ENCODE measurements at places on chromosomes 2 and 18.

- DNase-seq, result no peak
Observed at GRCh38 chr18:59927246-59927825, 27.5 kb downstream of the PMAIP1 start.

- no peak for DNase-seq
Observed at GRCh38 chr2:25161055-25161781, 7.2 kb downstream of the POMC start.

DNA sequence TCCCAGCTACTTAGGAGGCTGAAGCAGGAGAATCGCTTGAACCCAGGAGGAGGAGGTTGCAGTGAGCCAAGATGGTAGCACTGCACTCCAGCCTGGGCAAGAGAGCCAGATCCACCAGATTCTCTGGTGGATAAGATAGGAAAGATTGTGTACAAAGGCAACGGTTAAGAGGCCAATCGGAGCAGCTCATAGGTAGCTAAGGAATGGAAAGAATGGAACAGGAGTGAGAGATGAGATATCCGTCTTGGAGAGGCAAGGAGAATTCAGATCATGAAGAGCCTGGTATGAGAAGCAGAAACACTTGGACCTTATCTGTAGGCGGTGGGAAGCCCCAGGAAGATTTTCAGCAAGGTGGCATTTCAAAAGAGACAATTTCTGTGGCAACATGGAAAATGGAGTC is 27.1 kb downstream of the TTR start:
- no peak for DNase-seq

DNA sequence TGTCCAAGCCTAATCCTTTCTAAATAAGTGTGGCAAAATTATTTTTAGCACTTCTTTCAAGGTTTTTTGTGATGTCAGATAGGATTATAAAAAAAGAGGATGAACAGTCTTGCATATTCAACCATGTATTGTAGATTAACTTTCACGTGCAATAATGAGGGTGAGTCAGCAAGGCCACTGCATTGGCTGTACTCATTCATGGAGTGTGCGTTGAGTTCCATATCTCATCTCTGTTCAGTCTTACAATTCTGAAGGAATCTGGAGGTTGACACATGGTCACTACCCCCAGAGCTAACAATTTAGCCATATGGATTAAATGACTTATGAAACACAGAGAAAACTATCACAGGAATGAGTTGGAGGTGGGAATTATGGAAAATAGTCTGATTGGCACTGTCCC is 810.5 kb downstream of the SLC4A3 start:
- no peak for DNase-seq

DNA sequence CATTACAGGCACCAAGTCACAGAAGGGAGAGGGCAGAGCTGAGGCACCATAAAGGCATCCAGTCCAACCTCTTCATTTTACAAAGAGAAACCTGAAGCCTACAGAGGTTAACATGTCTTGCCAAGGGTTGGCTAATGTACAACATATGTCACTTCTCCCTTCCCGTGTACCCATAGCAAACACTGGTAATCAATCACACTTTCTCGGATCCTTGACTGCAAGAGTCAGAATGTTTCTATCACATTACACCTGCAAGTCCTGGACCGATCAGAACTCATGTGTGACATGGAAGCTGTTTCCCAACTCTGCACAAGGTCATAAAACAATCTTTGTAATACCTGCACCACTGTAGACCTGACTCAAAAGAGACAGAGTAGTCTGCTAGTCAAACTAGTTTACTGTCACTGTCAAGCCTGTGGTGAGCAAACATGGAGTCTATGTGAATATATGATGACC is 6.0 kb downstream of the ANKRD44 start:
- no peak for DNase-seq

DNA sequence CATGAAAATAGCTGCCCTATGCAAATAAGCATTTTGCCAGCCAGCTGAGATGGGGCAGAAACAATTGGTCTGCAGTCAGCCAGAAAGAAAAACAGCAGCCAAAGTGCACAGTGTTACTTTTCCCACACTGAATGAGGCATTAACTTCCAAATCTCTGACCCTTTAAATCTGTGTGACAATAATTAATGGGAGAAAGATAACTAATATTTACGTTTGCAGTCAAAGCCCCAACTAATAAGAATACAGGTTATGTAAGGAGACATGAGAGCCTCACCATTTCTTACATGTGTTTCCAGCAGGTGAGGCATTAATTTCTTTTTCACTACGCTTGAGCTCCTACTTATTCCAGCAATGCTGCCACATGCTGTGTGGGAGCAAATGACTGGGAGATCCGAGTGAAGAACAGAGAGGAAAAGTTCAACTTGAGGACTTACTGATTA is 339.0 kb downstream of the SATB2 start:
- DNase-seq, result no peak

DNA sequence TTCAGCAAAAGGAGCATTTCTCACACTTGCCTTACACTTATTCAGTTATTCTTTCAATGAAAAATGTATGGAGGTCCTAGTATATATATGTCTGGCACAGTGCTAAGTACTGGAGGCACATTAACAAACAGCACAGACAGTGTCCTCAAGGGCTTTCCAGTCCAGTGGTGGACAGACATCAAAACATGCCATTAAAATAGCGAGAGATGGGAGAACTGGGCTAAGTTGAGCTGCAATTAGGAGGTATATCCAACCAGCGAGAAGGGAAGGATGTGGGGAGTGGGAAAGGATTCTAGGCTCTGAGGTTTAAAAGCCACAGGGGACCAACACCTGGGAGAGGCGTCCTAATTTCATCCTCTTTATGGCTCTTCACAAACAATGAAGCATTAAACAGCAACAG is 127.5 kb upstream of the TTC39C start:
- DNase-seq, result no peak

DNA sequence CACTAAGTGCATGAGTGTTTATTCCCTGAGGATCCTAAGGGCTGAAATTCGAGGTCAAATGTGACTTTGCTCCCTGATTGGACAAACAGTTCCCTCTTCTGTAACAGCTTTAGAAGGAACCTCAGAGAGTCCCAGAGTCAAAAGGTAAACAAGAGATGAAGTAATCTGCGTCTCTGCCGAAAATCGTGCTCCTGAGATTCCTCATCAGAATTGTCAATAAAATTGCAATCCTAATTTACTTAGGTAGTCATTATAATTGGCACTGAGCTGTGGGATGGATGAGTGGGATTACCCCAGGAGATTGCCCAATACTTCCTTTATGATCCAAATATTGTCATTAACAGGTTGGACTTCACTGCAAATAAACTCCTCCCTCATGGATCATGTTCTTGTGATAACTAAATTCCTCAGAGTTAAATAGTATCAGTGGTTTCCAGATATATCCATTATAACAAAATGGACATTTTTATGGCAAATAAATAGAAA is 907 bp upstream of the SUCLG1 start:
- DNase-seq, result no peak

GRCh38 chr2:74703373-74703772 is 49.3 kb downstream of the SEMA4F start:
- DNase-seq, result no peak

GRCh38 chr2:100822587-100823248 is 2.8 kb downstream of the NPAS2 start:
- DNase-seq, result no peak

DNA sequence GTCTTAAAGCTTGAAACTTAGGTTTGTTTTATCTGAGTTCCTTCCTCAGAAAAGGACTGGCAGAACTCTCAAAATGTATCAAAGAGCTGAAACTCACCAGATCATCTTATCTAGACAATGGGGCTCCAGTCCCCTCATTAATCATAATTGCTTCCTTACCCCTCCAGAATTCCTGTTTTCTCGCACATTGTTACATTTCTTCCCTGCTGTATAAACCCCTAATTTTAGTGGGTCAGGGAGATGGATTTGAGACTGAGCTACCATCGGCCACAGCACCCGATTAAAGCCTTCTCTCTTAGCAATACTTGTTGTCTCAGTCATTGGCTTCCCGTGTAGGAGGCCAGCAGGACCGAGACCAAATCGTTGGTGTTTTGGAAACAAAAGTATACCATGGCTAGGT is 71.8 kb upstream of the CABLES1 start:
- DNase-seq, result no peak

- DNase-seq, result no peak
Observed at GRCh38 chr18:8536922-8537321, 72.3 kb upstream of the RAB12 start.

DNA sequence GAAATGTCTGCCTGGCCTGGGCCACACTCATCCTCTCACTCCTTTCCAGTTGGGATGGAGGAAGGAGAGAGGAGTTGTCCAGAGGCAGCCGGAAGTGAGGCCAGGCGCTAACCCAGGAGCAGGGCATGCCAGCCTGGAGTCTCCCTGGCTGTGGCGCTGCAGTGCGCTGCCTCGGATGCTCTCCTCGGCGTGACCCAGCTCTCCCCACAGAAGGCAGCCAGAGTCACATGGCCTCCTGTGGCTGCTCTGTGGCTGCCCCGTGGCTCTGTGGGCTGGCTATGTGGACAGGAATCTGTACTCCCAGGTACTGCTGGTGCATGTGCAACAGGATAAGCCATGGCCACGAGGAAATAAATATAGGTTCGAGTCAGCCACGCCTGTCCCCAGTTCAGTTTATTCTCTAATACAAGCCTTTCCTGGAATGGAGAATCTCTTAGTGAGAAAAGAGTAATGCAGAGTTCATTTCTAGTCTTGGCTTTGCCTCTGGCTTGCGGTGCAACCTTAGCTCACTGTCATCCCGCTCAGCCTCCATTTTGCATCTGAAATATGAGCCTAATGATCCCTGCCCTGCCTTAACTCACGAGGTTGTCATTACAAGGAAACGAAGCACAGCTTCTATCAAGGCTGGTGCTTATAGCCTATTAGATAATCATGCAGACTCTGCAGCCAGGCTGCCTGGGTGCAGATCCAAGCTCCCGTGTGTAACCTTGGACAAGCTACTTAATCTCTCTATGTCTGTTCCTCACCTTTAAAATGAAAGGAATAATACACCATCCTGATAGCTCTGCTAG is 106.3 kb downstream of the ANTXR1 start:
- DNase-seq, result peak; percentile 15

GRCh38 chr2:11719230-11719977 is 27.0 kb upstream of the LPIN1 start:
- no peak for DNase-seq

GRCh38 chr2:19864381-19864780 is 37.4 kb downstream of the TTC32 start:
- no peak for DNase-seq

- no peak for DNase-seq
Observed at GRCh38 chr2:223647258-223647952, 45.2 kb upstream of the SCG2 start.

- DNase-seq, result peak; percentile 61
Observed at GRCh38 chr2:151765760-151766410, 31.6 kb upstream of the NEB start.

- no peak for DNase-seq
Observed at GRCh38 chr2:101524806-101525430, 50.0 kb upstream of the RFX8 start.

GRCh38 chr2:80255918-80256781 is 48.4 kb downstream of the LRRTM1 start:
- no peak for DNase-seq
